Large intestine (tissue), 12 donors: ENCODE measurements at places on chromosomes 5 and 9. TPM values are rescaled to one million over a fixed set of nuclear protein-coding genes. Genes with fewer than 3 reads are reported as not detected.

SLC45A2 gene
- 0.12 TPM for polyA plus RNA-seq

PHF24 gene
- polyA plus RNA-seq = 1.6 TPM

PCDHGB3 gene
- polyA plus RNA-seq = 0.85 TPM

ZFP2 gene
- 2.5 TPM for polyA plus RNA-seq

FGD3 gene
- polyA plus RNA-seq = 7.2 TPM

CD14 gene
- polyA plus RNA-seq = 13.2 TPM
